Activated CD4-positive, alpha-beta T cell treated with anti-CD3 and anti-CD28 coated beads, Interleukin-2, Interleukin-4, amounts not matched to agents 100 ng/mL and 50 ng/mL, durations not matched to agents 16 hours and 8 hours (primary cell): ENCODE measurements at places on chromosomes 4 and X.

GRCh38 chr4:116229420-116229819, 856.0 kb downstream of the TRAM1L1 start:
- no peak for DNase-seq

GRCh38 chr4:162959046-162959445, 207.6 kb downstream of the NAF1 start:
- DNase-seq: no peak

- no peak for DNase-seq
These were observed 33.6 kb upstream of the IL13RA1 start for GRCh38 chrX:118693843-118694242.

- DNase-seq: peak; percentile 14
These were observed 672 bp downstream of the LONRF3 start for GRCh38 chrX:118974908-118975671.

DNA sequence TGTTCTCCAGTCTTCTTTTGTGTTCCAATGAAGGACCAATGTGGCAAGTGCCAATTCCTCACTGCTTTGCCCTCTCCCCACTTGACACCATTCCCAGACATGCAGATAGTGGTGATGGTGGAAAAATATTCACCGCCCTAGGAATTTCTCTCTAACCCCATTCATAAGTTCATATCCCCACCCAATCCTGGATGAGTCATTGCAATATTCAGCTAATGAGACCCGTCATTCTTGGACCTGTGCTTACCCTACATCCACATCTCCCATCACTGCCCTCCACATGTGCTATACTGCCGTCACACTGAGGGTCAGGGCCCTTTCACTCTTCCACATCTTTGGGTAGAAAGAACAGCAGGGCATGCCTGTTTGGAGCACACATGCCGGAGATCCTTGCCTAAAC, 199.2 kb downstream of the KCNIP4 start:
- no peak for DNase-seq

DNA sequence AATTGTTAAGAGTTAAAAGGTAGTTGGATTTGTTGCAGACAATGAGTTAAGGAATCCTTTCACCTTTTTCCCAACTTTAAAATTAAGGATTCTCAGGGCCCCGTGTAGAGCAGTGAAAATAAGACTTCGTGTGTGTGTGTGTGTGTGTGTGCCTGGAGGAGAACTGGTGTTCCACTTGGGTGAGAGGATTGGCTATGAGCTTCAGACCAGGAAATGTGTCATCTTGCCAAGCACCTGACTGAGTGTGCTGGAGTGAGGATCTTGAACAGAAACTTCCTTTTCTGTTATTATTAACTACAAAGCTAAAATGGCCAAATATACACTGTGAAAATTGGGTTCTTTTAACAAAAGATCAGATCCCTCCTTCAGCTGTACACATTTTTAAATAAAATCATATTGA, 113.1 kb upstream of the VCX2 start:
- no peak for DNase-seq

DNA sequence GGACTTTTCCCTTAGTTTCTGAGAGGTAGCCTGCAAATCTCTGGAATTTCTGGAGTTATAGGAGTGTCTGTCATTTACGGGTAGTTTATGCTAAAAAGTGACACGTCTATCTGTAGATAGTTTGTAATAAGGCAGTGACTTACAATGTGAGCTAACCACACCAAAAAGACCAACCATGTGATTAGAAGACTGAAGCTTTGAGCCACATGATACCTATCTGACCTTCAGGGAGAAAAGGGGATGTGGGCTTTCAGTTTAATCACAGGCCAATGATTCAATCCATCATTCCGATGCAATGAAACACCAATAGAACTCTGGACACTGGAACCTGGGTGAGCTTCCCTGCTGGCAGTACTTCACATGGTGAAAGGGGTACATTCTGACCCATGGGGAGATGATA, 254.6 kb upstream of the GK2 start:
- DNase-seq: no peak

- DNase-seq: no peak
These were observed 78.2 kb downstream of the AFAP1 start for GRCh38 chr4:7861440-7861881.

GRCh38 chr4:186669735-186670134, 53.9 kb downstream of the FAT1 start:
- no peak for DNase-seq

- DNase-seq: peak; percentile 61
These were observed 104.9 kb downstream of the FAM53A start for GRCh38 chr4:1579001-1579900.

GRCh38 chr4:26484032-26484515, 6.2 kb downstream of the CCKAR start:
- no peak for DNase-seq

GRCh38 chr4:108512615-108513505, 107.5 kb upstream of the RPL34 start:
- peak; percentile 31 for DNase-seq
